Pulmonary artery endothelial cell (primary cell): ENCODE measurements at places on chromosomes 1 and 21. TPM values are rescaled to one million over a fixed set of nuclear protein-coding genes. Genes with fewer than 3 reads are reported as not detected.

Gene SLC25A34
- total RNA-seq, result 0.20 and 0.42 TPM in 2 replicates

Gene LDLRAD1
- total RNA-seq, result not detected in 2 replicates

Gene CYYR1
- 2.4 and 10.4 TPM in 2 replicates for total RNA-seq

Gene CLCA2
- total RNA-seq, result 0.04 and 0.33 TPM in 2 replicates

Gene CD101
- 0.11 and 0.13 TPM in 2 replicates for total RNA-seq

Gene SIPA1L2
- total RNA-seq, result 9.9 and 20.6 TPM in 2 replicates

Gene PIK3R3
- 10.7 and 11.4 TPM in 2 replicates for total RNA-seq

Gene INSRR
- total RNA-seq, result not detected in 2 replicates

Gene LCK
- total RNA-seq, result 0.11 and 0.26 TPM in 2 replicates

Gene TRPM2
- total RNA-seq, result not detected in 2 replicates
